ENCODE measurements at places on chromosomes 4 and X.

GRCh38 chrX:14630733-14631132, 101.4 kb downstream of the GLRA2 start:
- no peak for DNase-seq

GRCh38 chr4:2595436-2595835, 59.0 kb downstream of the FAM193A start:
- no peak for DNase-seq

GRCh38 chr4:59054086-59054485, 1943.9 kb upstream of the IGFBP7 start:
- DNase-seq, result no peak

DNA sequence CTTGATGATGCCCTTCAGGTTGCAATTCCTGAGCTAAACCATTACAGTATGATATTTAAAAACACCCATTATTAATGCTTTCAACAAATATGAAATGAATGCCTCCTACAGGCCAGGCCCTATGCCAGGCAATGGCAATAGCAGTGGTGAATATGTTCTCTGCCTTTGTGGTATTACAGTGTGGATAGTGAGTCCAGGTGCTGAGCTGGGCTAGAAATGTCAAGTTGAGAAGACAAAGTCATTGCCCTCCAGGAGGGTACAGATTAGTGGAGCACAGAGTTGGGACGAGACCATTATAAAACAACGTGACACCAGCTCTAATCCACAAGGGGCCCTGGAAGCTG, 81.9 kb downstream of the RBM47 start:
- DNase-seq, result no peak

- no peak for DNase-seq
Observed at GRCh38 chrX:27884654-27885053, 76.9 kb downstream of the MAGEB10 start.

DNA sequence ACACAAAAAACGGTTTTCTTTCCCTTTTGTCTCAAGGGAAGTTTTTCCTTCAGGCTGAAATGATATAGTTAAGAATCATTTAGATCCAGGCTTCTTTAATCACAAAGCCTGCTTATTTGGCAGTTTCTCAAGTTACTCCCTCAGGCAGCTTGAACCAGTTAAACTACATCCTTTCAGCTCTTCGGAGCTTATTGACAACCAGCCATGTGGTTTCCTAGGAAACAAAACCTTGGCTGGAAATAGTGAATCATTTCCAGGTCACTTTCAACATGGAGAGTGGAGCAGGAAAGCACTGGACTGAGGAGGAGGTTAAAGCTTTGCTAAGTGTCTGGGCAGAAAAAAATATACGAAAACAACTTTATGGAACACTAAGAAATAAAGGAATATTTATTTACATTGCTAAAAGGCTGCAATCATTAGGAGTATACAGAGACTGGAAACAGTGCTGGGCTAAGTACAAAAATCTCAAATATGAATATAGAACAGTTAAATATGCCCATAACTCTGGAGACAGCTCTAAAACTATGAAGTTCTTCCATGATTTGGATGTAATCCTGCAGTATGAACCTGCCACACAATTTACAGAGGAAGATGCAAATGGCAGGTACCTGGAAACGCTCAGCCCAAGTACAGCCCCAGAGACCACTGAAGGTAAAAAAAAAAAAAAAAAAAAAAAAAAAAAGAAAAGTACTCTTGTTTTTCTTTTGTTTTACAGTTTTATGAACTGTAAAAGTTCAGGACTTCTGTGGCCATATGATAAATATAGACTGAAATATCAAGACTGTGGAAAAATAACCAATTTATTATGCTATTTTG, 23.2 kb upstream of the AASDH start:
- no peak for DNase-seq

- no peak for DNase-seq
Observed at GRCh38 chr4:171186700-171187099, 626.5 kb upstream of the GALNTL6 start.

- peak; percentile 19 for DNase-seq
Observed at GRCh38 chr4:83388313-83388676, 53.6 kb upstream of the HPSE start.

DNA sequence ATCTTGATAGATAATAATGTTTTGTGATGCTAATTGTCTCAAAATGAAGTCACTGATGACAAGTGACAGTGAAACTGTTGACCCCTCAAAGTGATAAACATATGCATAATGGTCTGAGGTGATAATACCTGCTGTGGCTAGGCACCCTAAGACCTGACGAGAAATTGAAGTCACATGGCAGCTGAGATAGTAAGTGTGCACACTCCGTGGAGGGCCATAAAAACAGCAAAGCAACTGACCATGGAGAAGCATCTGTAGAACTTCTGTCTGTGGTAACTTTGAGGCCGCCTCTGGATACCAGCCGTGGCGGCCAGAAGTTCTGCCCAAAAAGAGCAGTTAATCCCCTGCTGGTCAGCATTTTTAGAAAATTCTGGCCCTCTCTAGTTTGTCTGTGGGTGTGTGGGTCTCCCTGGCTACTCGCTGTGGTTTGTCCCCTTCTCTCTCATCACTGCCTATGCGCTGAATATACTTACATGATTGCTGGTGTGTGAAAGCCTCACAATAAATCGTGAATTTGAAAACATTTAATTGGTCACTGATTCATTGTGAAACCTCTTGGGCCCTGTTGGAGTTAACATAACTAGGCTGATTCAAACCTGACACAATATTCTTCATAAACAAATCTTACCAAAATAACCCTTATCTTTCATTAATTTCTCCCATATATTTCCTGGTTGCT, 50.6 kb downstream of the CCDC149 start:
- DNase-seq, result no peak

DNA sequence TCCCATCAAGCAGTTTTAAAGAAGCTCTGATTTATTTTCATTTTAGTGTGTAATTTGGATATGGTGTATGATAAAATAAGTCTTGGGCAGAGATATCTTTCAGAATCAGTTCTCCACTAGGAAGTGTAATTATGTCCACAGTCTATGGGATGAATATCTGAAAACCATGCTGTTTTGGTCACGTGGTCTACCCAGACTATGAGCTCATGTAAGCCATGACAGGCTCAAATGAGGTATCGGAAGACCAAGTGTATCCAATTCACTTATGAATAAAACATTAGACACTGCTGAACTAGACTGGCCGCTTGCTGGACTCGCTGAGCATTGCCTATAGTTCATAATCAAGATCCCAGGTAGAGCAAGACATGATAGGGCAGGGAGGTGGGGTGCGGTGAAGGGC, 50.5 kb downstream of the SOD3 start:
- no peak for DNase-seq

DNA sequence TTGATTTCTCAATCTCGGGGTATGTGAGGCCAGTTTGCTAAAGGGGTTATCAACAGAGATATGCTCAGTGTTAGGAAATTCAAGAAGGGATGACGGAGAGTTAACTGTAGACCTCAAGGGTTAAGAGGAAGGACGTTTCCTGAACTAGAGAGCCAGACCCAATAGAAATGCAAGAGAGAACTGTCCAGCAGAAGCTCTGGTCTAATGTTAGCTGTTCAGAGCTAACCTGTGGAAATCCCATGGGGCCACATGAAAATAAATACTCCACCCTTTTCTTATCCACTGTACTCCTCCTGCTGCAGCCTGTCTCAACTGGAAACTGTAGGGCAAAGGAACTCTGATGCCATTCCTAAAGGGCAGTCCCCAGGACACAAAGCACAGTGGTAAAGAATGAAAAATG, 274.3 kb downstream of the DMD start:
- no peak for DNase-seq

- no peak for DNase-seq
Observed at GRCh38 chrX:148530464-148531077, 30.2 kb downstream of the AFF2 start.

- DNase-seq, result no peak
Observed at GRCh38 chr4:99504804-99505502, 5.9 kb upstream of the C4orf17 start.

DNA sequence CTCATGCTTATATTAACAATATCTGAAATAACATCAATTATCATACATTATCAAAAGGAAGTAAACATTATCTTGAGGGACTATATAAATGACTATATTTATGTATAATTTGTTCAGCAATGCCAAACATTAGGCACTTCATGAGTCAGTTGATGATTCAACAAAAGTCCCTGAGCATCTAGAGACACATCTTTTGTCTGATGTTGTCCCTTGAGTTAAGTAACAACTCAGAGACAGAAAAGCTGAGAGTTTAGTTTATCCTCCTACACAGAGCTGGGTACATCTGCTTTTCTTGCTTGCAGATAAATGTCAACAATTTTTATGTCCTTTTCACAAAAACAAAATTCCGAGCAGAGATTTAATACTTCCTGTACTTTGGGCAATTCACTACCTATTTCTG, 311.1 kb downstream of the INPP4B start:
- DNase-seq, result no peak

DNA sequence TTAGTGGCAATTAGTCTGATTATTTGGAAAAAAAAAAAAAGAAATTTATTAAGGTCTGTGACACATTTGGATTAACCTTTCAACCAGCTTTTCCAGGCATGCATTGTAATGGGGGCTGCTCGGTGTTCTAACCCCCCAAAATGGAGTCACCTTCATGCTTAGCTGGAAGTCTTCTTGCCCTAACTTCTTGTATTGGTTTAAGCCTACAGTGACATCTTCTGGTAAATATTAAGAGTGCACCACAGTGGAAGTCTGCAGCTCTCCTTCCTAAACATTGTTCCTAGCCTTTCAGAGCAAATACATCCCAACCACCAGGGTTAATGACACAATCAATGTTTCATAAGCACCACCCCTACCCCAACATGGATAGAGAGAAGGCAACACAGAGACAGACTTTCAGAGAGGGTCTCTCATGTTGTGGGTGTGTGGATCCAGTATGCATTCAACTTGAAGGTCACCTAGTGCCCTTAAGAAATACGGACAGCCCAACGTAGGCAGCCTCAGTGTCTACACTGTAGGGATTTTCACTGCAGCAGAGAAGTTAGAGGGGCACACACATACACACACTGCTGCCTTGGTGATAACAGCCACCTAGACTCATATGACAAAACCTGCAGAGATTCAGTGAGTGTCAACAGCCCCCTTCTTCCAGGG, 142.9 kb upstream of the MBNL3 start:
- DNase-seq, result no peak

DNA sequence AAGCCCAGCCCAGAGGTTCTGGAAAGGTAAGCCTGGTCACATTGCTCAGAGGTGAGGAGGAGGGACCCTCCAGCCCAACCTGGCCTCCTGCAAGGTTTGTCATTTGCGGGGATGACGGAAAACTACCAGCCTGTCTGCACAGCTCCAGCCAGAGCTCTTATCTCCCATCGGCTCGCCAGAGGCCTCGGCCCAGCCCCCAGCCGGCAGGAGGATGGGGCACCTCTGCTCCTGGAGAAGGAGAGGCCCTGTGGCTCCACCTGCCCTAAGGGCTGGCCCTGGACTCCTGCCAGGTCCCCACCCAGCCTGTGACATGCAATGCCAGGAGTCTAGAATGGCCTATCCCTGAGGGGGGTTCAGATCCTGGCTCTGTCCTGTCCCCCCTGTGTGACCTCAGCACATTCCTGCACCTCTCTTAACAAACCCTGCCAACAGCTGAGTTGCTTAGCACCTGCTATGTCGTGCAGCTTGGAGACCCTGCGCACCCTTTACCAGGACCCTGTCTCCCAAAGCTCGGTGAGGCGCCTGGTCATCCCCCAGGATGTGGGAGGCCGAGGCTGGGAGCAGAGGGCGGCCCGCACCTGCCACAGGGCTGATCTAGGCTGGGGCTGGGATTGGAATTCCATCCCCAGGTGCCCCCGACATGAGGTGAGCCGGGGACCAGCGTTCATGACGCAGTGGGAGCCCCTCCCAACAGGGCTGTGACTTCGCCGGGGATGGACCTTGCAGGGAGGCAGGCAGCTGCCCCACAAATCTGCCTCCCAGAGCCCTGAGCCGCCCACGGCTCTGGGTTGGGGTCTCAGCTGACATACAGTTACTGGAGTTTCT, 14.4 kb downstream of the ADRA2C start:
- no peak for DNase-seq

Data from stimulated activated CD4-positive, alpha-beta T cell treated with anti-CD3 and anti-CD28 coated beads, Interleukin-2, amount 100 ng/mL, for 4 hours (primary cell).